ENCODE measurements at places on chromosomes 7 and 10.

- no peak for DNase-seq
Measured at GRCh38 chr10:67770537-67770936, 67.5 kb downstream of the DNAJC12 start.

DNA sequence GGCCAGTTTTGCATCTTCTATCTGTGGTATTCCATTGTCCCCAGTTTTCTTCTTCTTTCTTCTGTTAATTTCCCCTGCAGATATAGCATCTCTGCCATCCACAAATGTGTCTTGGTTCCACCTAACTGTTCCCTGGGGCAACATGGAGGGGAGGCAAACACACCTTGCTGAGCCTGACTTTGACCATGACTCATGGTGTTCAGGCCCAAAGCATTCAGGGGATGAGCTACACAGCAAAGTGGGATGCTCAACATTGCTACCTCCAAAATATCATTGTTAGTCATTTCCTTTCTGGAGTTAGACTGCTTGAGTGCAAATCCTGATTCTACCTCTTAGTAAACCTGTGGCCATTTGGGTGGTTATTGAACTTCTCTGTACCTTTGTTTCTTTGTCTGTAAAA, 542.7 kb downstream of the LRMDA start:
- no peak for DNase-seq

GRCh38 chr10:102564209-102564834, 60.5 kb downstream of the SUFU start:
- DNase-seq, result no peak

GRCh38 chr10:96306516-96306915, 2.3 kb downstream of the DNTT start:
- no peak for DNase-seq

DNA sequence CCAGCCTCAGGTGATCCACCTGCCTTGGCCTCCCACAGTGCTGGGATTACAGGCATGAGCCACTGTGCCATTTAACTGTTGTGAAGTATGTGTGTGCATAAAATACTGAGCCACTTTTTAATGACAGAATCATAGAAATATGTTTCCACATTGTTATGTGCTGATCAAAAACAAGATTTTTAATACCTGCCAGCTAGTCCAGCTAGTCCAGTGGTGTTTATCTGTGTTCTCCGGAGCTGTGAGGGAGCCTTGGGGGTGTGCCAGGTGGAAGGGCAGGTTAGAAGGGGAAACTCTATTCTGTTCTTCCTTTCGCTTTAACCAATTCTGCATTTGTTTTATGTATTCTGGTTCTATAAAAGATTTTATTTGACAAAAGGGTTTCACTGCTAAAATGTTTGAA, 7.0 kb downstream of the FAM221A start:
- no peak for DNase-seq

DNA sequence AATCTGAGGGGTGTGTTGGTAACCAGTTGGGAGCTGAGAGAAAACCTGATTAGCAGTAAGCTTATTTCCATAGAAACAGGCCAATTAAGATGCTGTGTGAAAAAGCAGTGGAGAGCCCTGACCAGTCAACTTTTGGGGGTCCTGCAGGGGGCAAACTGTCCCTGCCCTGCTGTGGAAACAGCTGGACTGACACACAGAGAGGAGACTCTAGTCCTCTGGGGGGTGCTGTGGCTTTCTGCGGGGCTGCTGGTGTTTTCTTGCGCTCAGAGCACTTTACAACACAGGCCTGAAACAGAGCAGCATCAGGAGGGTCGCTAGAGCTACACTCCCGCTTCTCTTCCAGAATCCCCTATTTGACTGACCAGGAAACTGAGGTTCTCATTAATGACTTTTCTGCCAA, 546.9 kb upstream of the GALNT17 start:
- no peak for DNase-seq

- no peak for DNase-seq
Measured at GRCh38 chr10:11560076-11560709, 51.3 kb downstream of the USP6NL start.

DNA sequence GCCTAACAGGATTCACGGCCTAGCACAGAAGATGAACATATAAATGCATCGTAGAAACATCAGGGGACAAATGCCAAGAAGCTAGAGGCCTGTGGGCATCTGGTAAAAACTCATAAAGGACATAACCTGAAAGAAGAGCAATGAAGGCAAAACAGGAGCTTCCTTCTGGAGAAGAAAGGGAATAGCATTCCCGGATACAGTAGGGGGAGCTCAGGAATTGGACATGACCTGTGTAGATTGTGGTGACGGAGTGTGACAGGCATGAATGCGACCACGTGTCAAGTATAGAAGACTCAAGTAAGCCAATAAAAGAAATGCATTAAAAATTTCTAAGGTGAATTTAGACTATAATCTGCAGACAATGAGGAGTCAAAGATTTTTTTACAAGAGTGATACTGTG, 270.1 kb downstream of the AGMO start:
- DNase-seq, result no peak

GRCh38 chr10:74314166-74314565, 163.1 kb downstream of the ADK start:
- DNase-seq, result no peak

GRCh38 chr10:69714572-69714971, 84.5 kb downstream of the FAM241B start:
- no peak for DNase-seq

Data from activated CD4-positive, alpha-beta T cell treated with anti-CD3 and anti-CD28 coated beads for 4 hours (primary cell).